Stimulated activated CD4-positive, alpha-beta T cell treated with anti-CD3 and anti-CD28 coated beads, TNF-alpha, amount 100 ng/mL, for 48 hours (primary cell): ENCODE measurements at places on chromosomes 16 and 17.

- DNase-seq = no peak
These were observed 112.1 kb downstream of the BANP start for GRCh38 chr16:88063211-88063773.

DNA sequence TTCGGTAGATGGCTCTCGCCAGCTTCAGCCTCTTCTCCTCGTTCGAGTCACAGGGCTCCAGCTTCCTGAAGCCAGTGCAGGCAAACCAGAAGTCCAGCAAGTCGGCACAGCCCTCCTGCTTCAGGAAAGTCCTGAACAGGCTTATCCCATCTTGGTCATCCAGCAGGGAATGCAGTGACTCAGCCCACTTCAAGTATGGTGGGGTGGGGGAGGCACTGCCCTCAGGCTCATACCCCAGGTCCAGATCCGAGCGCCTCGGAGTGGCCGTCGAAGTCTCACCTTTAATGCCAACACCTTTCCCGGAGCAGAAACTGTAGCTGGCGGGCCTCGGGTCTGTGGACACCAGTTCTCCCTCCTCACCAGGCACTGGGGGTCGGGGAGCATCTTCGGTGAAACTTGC is 5.9 kb downstream of the AXIN1 start:
- DNase-seq = no peak

- no peak for DNase-seq
These were observed 1.6 kb downstream of the MSRB1 start for GRCh38 chr16:1941162-1942046.

DNA sequence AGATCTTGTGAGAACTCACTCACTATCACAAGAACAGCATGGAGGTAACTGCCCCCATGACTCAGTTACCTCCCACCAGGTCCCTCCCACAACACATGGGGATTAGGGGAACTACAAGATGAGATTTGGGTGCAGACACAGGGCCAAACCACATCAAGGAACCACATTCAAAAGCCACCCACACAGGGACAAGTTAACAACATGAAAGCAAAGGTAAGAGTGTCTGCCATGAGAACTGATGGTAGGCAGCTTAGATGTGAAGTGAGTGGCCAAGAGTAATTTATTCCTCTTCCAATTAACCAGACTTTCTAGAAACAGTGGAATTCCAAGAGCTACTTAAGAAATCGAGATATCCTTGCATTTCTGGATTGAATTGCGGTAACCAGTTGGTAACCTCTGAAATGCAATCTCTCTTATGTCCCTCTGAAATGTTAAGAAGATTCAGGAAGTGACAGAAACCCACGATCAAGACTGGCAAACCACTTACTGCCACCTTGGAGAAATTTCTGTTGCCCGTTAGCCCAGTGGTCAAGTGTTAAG is 167.4 kb upstream of the CACNG5 start:
- no peak for DNase-seq

DNA sequence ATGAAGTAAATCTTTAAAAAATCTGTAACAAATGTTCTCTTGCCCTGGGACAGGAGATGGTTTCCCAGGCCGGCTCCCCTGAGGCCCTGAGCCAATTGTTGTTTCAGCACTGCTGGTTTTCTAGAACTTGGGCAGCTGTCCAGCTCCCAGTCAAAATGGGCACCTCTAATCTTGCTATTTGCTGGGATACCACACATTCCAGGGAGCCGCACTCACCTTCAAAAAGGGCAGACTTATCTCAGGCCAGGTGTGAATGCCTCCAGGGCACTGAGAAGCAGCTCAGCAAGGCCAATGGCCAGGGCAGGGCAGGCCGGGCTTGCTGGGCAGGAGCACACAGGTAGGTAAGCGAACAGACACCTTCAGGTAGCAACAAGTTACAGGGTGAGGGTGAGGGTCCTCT is 24.4 kb downstream of the TRIM16 start:
- no peak for DNase-seq

- DNase-seq = no peak
These were observed 5.7 kb downstream of the SNX11 start for GRCh38 chr17:48113201-48113676.

DNA sequence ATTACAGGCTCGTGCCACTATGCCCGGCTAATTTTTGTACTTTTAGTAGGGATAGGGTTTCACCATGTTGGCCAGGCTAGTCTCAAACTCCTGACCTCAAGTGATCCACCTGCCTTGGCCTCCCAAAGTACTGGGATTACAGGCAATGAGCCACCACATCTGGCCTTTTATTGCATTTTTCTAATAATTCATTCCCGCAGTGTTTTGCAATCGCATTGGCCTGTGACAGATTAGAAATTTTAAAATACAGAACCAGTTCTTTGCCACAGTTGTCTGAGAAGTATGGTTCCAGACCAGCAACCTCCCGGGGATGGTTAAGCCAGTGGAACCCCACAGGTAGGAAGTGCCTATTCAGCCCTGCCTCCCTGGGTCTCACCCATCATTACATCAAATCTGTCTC is 3.2 kb upstream of the CRHR1 start:
- DNase-seq = no peak

- DNase-seq = no peak
These were observed 480.2 kb upstream of the ERCC4 start for GRCh38 chr16:13439766-13440165.

DNA sequence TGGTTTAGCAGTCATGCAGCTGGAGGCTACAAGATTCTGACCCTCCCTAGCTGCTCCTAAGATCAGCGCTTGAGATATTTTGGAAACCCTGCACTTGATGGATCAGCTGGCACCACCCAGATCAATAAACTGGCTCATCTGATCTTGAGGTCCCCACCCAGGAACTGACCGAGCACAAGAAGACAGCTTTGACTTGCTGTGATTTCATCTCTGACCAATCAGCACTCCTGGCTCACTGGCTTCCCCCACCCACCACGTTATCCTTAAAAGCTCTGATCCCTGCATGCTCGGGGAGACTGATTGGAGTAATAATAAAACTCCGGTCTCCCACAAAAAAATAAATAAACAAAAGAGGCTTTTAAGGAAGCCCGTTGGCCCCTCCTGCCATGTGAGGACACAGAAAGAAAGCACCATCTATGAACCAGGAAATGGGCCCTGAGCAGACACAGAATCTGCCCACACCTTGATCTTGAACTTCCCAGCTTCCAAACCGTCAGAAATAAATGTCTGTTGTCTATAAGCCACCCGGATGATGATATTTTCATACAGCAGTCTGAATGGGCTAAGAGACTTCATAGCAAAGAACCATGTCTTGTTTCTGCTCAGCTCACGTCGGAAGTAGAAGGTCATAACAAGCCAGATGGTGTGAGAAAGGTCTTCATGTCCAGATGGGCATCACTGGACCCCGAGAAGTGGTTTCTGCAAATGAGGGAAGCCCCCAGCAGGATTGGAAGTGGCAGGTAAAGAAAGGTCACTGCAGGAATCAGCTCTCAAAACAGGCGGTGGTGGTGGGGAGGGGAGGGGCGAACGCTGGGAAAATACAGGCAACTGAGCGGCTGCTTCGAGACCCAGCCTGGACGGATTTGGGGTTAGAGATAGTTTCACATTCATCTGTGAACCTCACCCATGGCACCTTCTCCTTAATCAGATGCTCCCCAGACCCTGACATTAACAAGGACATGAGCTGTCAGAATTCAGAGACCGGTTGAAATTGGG is 19.8 kb upstream of the RPH3AL start:
- DNase-seq = no peak

DNA sequence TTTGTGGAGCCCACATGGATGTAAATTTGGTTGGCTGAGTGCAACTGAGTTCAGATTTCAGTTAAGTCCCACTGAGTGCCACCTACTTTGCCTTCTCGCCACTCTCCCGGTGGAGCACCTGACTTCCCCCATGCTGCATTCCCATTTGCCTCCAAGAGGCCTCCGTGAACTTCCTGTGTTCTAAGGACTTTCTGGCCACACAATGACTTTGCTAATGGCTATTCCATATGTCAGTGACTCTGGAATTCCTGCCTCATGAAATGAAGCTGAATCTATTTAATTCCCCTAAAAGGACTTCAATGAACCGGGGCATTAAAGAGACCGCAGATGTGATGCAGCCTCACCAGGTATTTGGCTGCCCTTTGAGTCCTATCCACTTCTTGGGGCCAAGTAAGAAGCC is 29.9 kb downstream of the ABCC12 start:
- no peak for DNase-seq

DNA sequence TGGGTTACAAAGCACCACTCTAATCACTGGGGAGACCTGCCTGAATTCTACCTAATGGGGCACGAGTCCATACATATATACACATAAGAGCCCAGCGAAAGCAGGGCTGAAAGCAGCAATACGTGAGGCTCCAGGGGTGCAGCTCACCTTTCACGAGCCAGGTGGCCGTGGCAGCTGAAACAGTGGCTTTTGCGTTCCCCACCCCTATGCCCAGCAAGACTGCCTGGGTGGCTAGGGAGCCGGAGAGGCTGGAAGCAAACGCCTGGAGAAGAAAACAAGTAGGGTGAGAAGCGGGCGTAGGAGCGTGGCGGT is 618 bp downstream of the RUSF1 start:
- no peak for DNase-seq

DNA sequence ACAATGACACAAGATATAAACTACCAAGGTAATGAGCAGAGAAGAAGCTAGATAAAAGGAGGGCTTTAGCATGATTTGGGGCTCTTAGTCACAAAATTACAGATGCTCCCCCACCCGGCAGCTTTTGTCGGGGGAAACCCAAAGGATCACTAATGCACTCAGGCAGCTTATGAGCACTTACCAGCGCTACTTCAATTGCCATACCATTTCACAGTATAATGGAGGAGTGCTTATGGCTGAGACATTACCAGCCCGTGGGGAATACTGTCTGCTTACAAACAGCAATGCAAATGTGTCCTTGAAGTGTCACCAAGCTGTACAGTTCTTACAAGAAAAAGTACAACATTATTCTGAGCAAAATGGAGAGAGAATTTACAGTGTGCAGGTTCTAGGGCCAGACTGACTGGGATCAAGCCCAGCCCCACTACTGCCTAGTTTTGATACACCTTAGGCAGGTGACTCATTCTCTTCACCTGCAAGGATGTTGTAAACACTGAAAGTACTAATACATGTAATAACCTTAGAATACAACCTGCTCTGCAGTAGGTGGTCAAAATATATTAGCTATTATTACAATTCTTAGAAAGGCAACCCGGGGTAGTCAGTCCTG is 16.3 kb downstream of the ANKFY1 start:
- no peak for DNase-seq

GRCh38 chr17:64007838-64008282 is 9.7 kb downstream of the PRR29 start:
- DNase-seq = no peak

DNA sequence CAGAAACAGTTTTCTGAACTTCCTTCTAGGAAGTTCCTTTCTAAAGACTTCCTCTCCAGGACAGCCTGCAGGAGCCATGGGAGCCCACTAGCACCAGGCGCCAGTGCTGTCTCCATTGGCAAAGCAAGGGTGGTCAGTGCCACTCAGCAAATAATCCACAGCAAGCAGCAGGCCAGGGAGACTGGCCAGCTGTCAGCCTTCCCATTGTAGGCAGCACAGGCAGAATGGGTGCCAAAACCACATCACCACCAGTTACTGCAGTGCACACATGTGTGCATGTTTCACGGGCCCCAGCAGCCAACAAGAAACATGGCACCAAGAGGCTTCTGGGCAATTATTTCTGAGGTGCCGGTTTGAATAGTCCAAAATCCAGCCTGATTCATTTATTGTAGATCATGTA is 26.7 kb downstream of the DNASE1 start:
- DNase-seq = no peak

DNA sequence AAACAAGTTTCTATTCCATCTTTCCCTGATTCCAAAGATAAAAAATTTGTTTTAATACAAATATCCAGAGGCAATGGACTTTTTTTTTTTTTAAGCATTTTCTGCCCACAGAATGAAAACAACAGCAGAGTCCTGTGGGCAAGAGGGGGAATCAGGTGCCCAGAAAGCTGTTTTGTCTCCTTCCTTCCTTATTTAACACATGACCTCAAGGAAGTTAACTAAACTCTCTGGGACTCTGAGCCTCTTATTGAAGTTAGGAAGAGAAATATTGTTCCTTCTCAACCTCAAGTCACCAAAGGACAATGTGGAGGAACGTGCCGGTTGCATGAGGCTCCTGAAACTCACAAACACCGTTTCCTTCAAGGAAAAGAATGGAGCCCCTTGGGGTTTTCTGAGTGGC is 34.9 kb downstream of the LITAF start:
- no peak for DNase-seq

DNA sequence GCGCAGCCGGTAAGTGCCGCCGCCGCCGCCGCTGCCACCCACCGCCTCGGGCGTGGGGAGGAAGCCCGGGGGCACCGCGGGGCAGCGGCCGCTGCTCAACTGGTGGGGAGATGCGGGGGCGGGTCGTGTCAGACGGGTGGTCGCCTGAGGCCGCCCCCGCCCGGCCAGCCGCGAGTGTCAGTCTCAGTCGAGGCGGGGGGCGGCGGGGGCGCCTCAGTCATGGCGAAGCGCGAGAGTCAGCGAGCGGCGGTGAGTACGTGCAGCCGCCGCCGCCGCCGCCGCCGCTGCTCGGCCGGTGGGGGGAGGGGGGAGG is 76.2 kb downstream of the CHD9 start:
- DNase-seq = no peak

GRCh38 chr16:58022601-58023371 is 2.8 kb upstream of the MMP15 start:
- DNase-seq = no peak

GRCh38 chr16:28200661-28201060 is 11.1 kb downstream of the XPO6 start:
- no peak for DNase-seq

DNA sequence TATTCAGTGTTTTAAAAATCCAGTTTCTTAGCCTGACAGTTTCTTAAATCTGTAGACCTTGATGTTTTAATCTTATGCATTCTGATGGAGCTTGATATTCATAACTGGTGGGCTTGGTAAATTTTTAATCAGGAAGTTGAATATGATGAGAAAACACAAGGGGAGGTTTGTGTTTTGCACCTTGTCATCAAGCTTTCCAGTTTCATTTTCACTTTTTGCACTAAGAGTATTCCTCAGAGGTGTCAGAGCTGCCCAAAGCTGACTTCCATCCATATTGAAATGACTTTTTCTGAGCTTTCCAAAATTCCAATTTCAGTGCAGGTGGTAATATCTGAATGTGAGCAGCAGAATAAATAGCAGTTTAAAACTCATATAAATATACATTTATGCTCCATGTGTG is 555.0 kb upstream of the RBFOX1 start:
- DNase-seq = no peak

- DNase-seq = no peak
These were observed 19.9 kb downstream of the CEP295NL start for GRCh38 chr17:78883089-78883532.

GRCh38 chr17:79631640-79632431 is 21.0 kb upstream of the RBFOX3 start:
- DNase-seq = no peak

- no peak for DNase-seq
These were observed 105.4 kb downstream of the FTO start for GRCh38 chr16:53809088-53809932.

- no peak for DNase-seq
These were observed 8.5 kb upstream of the KPNB1 start for GRCh38 chr17:47641202-47641601.
